ENCODE measurements at places on chromosomes 5 and 9.

- DNase-seq: no peak
These were observed 1087.7 kb downstream of the CDH12 start for GRCh38 chr5:21765406-21765805.

DNA sequence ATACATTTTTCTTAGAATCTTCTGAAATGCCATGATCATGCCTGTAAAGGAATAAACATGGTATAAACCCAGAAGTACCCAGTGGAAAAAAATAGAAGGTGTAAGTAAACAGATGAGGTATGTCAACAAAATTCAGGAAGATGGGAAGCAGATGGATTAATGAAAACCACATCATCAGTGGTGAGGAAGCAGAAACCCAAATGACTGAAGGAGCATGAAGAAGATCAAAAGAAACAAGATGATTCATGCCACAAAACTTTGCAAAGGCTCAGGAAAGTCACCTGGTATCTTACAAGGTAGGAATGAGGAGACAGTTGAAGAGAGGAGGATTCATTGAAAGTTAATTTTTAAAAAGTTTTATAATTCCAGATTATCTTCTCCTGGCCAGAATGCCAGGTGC, 132.8 kb upstream of the PAPPA start:
- no peak for DNase-seq

GRCh38 chr5:143968071-143968878, 156.3 kb downstream of the HMHB1 start:
- peak; percentile 61 for DNase-seq

- DNase-seq: no peak
These were observed 36.7 kb upstream of the IZUMO3 start for GRCh38 chr9:24582146-24583126.

DNA sequence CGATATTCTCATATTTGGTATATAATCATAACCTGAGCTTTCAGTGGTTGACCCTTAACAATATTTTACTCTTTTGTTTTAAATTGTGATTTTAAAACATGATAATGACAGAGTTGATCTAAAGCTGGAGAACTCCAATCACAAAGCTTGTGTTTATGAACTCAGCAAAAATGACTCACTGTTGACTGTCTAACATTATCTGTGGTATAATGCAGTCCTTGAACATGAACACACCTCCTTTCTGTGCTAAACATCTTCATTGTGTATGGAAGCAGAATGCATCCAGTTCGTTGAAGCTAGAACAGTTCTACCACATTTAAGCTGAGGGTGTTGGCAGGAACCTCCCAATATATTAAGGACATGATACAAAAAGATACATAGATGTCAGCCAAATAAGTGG, 1030.2 kb upstream of the SEMA6A start:
- DNase-seq: no peak

- DNase-seq: no peak
These were observed 42.5 kb upstream of the ABCA1 start for GRCh38 chr9:104970271-104970987.

DNA sequence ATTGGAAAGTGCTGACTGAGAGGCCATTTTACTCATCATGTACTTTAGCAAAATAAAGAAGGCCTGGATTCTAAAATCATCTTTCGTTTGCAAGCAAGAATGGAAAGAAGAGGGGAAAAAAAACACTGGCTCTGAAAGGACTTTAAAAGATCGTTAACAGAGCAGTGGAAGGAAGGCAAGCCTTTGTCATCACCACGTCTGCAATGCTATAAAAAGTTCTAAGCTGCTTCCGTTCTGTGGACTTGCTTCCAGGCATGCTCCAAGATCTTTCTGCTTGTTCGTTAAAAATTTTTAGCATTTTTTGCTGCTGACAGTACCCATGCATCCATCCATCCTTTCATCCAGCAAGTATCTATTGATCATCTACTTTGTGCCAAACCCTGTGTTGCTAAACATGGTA, 226.5 kb downstream of the GABBR2 start:
- DNase-seq: no peak

DNA sequence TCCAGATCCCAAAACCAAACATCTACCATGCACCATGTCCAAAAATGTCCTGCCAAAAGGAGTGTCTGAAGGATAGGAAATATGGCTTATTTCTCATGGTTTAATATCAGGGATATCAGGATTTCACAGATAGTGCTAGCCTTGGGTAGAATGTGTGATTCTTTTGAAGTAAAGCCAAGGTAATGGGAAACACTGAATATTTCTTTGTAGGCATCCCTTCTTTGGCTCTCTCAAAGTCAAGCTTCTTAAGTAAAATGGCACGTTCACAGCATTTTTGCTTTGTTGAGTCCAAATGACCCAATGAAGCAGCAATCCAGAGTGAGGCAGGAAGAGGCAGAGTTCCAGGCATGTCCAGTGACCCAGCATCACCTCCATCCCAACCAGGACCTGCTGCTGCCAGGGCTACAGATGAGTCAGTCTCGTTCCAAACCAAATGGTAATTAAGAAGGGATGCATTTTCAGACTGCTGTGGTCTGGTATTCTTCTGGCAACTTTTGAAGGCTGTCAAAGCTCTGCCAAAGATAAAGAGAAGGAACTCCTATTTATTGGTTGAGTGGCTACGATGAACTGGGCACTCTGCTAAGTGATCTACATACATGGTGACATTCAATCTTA, 678.8 kb upstream of the KLF4 start:
- no peak for DNase-seq

- peak; percentile 83 for DNase-seq
These were observed 87.8 kb upstream of the HSPA9 start for GRCh38 chr5:138663009-138663408.

- no peak for DNase-seq
These were observed 294.5 kb downstream of the ARHGAP26 start for GRCh38 chr5:143064676-143065075.

DNA sequence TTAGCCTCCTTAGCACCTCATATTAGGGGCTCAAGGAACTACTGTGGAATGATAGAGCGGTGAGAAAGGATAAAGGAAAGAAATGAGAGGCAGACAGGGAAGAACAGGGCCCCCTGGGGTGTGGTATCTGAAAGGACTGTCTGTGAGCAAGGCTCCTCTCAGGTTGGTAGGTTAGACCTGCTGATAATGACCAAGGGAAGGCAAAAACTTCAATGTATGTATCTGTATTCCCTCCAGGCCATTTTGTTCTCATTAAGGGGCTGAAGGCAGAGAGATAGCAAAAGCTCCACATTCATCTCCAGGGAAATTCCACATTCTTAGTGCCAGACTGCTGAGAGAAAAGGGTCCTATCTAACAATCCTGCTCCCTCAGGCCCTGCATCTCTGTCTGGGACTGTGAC, 28.6 kb downstream of the TRIM32 start:
- no peak for DNase-seq

DNA sequence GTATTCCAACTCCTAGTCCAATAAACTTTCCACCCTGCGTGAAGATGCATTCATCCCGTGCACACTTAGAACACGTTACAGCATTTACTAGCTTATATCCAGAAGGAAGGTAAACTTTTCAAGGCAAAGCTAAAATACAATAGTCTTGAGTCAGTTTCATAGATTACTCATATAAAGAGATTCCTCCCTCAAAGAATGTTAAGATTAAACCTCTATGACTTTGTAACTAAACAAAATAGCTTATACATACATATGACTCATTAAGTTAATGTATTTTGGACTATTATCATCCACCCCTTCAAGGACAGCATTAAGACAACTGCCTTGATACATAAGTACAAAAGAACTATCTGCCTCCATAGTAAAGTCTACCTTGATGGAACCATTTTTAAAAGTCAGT, 36.1 kb downstream of the TLE1 start:
- no peak for DNase-seq

DNA sequence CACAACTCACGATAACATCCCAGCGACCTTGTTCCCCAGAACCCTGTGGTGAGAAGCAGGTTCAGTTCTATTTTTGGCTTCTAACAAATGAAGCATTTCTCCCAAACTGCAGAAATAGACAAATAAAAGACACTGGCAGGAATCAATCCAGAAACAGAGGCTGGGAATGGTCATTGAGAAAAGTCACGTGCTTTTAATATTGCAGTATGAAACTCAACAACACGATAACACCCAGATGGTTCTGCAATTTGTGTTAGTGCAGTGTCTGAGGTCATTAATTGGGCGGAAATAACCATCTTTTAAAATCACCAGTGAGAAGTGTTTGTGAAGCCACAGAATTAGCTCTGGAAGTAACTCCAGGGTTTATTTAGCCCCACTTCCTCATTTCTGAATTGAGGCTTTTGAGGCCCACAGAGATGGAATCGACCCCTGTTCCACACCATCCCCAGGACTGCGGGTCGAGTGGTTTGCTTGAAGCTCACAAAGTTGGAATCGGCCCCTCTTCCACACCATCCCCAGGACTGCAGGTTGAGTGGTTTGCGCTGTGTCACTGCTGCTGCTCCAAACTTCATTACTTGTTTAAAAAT, 164.7 kb upstream of the IRX4 start:
- DNase-seq: no peak

DNA sequence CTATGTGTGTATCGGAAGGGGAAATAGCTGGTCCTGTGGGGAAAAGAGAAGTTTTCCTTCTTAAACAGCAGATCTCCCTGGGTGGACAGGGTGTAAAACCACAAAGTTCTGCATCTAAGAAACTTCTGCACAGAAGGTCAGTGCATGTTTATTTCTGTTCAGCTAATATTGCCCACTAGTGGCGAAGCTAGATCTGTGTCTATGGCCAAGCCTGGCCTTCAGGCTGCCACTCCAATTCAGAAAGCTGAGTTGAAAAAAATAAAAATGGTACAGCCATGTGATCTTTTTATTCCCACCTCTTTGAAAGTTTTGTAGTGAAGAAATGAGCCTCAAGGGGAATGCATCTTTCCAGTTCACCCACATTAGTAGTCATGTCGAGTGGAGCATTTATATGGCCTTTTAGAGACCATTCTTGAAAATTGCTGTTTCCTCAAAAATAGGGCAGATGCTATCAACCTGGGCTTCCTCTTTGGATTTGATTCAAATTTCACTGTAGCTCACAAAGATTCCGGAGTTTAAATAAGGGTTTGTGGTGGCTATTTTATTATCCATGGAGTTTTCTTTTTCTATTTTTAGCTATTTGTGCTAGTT, 488.0 kb downstream of the PRELID2 start:
- DNase-seq: peak; percentile 24

DNA sequence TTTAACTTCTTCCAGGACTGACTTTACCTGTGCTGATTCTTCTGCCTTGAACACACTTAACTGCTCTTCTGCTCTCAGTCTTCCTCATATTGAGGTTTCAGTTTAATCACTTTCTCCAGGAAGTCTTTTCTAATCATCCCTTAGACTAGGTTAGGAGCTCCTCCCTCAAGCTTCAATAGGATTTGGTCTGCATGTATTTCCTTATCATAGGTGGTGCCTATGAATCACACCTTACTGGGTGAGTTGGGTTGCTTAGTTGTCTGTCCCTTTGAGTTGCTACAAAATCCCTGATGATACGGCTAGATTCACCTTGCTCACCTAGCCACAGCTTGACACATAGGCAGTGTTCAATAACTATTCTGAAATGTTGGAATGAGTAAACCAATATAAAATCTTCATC, 164.4 kb downstream of the DNAH5 start:
- no peak for DNase-seq

GRCh38 chr9:129572517-129572916, 48.4 kb downstream of the C9orf50 start:
- DNase-seq: no peak

GRCh38 chr5:161790926-161791325, 57.0 kb upstream of the GABRA1 start:
- DNase-seq: no peak

DNA sequence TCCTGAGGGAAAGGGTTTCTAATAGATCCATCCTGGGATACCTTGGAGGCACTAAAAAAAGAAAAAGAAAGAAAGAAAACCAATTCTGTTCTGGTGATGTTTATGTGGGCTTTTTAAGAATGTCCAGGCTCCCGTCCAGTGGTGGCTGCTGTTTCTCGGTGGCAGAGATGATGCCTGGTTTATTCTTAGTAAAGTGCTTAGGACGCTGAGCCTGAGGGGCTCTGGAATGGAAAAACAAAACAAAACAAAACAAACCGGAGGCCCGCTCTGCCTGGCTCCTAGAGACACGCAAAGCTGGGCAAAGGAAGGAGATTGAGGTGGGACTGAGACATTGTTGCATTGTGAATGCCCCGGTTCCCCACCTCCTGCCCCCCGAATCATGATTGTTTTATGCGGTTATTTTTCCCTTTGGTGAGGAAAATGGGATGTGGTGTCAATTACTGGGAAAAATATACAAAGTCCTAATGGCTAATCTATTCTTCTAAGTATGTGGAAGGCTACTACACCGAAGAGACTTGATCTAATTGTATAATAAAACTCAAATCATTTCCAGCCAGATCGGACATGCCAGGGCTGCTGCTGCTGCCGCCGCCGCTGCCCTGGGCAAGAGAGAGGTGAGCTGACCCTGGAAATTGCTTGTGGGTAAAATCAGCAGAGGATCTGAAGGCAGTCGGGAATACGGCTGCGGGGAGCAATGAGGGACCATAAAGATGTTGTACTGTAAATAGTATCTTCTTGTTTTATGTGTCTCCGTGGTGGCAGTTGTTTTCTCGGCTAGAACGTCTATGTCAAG, 644.9 kb downstream of the CCDC171 start:
- DNase-seq: no peak

- no peak for DNase-seq
These were observed 477.5 kb downstream of the TLE4 start for GRCh38 chr9:80049096-80049782.

GRCh38 chr5:125683669-125684068, 739.5 kb upstream of the GRAMD2B start:
- no peak for DNase-seq

DNA sequence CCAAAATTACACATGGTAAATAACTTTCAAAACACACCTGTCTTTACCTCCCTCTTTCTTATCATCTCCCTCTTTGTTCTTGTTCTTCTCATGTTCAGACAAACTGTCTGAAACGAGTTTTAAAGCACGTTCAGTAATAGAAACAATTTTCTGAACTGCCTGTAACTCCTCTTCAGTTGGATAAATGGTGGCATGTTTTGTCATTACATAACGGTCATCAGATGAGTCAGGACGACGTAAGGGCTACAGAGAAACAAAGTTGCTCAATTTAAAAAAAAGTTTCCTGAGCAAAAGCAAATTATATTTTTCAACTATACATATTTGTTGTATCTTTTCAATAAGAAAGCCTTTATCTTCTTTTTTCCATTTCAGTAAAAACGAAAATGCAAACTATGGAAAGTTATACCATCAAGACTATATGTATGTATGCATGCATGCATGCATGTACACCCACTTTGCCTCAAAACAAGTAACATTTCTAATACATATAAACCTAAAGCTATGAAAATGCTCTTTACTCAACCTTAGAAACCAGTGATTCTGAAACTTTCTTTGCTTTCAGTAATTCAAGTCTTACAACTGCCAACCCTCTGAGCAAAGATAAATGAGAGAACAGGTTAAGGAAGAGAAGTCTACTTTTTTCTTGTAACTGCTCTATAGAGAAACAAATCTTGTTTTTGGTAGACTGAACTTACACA, 56.0 kb downstream of the ZFR start:
- DNase-seq: no peak

Measured in NAMALWA (cell line).